ENCODE measurements at places on chromosomes 16 and 17.

GRCh38 chr16:86765389-86766026 lies 187.2 kb downstream of the FOXL1 start:
- H3K4me1 ChIP-seq = no peaks in the 10 kb centered on the region
- DNase-seq = no peak
- no peak overlapping the region for H3K27ac ChIP-seq

DNA sequence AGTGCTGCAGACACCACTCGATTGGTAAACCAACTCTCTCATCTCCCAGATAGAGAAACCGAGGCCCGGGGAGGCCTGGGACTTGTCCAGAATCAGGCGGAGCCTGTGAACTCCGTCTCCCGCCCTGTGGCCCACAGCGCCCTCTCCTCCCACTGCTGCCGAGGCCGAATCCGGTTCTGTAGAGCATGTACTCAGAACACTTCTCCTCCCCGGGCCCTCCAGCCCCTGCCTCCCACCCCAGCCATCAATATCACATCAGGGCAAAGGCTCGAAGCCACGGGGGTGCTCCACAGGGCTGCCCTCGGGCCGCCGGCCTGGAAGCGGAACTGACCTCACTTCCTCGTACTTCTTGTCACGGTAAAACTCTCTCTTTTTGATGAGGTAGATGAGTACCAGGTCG lies 13.0 kb downstream of the EMC6 start:
- H3K27me3 ChIP-seq = no peaks in the 10 kb centered on the region
- H3K36me3 ChIP-seq = peaks cover 10% of the 10 kb centered on the region
- H3K4me3 ChIP-seq = no peak overlapping the region
- DNase-seq = no peak
- peaks cover 27% of the 10 kb centered on the region for H3K4me1 ChIP-seq
- peak overlapping the region; percentile 49 for H3K27ac ChIP-seq

DNA sequence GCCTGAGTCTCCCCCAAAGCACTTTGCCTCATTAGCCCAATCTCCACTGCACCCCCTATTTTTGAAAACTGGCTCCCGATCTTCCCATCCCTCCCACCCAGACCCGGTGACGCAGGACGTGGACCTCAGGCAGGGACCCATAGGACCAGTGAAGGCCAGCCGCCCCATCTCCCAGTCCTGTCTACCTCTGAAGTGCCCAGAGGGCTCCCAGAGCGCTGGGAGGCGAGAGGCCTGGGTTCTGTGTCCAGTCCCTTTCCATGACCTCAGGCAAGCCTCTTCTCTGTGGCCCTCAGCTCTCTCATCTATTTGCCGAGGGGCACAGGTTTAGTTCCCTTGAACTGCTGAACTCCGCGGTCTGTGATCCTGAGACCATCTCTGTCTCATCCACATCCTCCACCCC lies 714 bp downstream of the TNS4 start:
- H3K27me3 ChIP-seq = peaks cover 14% of the 10 kb centered on the region
- DNase-seq = no peak
- H3K36me3 ChIP-seq = no peaks in the 10 kb centered on the region
- peaks cover 2% of the 10 kb centered on the region for H3K4me1 ChIP-seq
- no peak overlapping the region for H3K4me3 ChIP-seq

GRCh38 chr17:7281953-7282751 lies 634 bp downstream of the SLC2A4 start:
- no peaks in the 10 kb centered on the region for H3K36me3 ChIP-seq
- H3K4me3 ChIP-seq = peak overlapping the region; percentile 56
- no peak for DNase-seq
- no peak overlapping the region for H3K27ac ChIP-seq
- H3K4me1 ChIP-seq = peaks cover 24% of the 10 kb centered on the region
- H3K27me3 ChIP-seq = peaks cover 35% of the 10 kb centered on the region

- no peak overlapping the region for H3K4me3 ChIP-seq
- DNase-seq = no peak
- no peaks in the 10 kb centered on the region for H3K27me3 ChIP-seq
- peaks cover 37% of the 10 kb centered on the region for H3K4me1 ChIP-seq
- H3K27ac ChIP-seq = no peak overlapping the region
- peaks cover 16% of the 10 kb centered on the region for H3K36me3 ChIP-seq
Observed at GRCh38 chr17:82231312-82231561, 2.4 kb downstream of the SLC16A3 start.

- H3K27me3 ChIP-seq = no peaks in the 10 kb centered on the region
- DNase-seq = no peak
- H3K4me1 ChIP-seq = peaks cover 35% of the 10 kb centered on the region
- H3K27ac ChIP-seq = no peak overlapping the region
- H3K4me3 ChIP-seq = no peak overlapping the region
- H3K36me3 ChIP-seq = peaks cover 32% of the 10 kb centered on the region
Observed at GRCh38 chr17:21218831-21219380, 4.9 kb upstream of the TMEM11 start.

- H3K4me1 ChIP-seq = peaks cover 91% of the 10 kb centered on the region
- peak overlapping the region; percentile 97 for H3K27ac ChIP-seq
- no peak for DNase-seq
- peaks cover 61% of the 10 kb centered on the region for H3K36me3 ChIP-seq
- H3K27me3 ChIP-seq = no peaks in the 10 kb centered on the region
Observed at GRCh38 chr17:78737332-78737731, 44.7 kb downstream of the CYTH1 start.

- no peak overlapping the region for H3K27ac ChIP-seq
- H3K4me1 ChIP-seq = no peaks in the 10 kb centered on the region
- peaks cover 57% of the 10 kb centered on the region for H3K36me3 ChIP-seq
Observed at GRCh38 chr17:12127667-12128066, 107.0 kb downstream of the MAP2K4 start.

DNA sequence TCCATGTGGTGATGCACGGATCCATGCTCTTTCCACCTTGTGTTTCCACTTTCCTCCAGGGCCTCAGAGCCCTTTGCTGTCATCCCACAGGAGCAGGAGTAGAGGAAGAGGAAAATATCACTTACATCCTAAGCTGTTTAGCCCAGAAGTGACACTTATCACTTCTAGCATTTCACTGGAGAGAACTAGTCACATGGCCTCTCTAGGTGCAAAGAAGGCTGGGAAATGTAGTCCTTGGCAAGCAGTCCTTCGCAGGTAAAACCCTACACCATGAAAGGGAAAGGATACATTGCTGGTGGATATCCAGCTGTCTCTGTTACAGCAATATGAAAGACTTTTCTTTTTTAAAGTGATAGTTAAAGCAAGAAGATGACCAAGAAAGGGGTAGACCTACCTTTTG lies 185.9 kb downstream of the RGS9 start:
- no peak for DNase-seq
- no peak overlapping the region for H3K27ac ChIP-seq
- H3K4me1 ChIP-seq = no peaks in the 10 kb centered on the region
- no peaks in the 10 kb centered on the region for H3K36me3 ChIP-seq

DNA sequence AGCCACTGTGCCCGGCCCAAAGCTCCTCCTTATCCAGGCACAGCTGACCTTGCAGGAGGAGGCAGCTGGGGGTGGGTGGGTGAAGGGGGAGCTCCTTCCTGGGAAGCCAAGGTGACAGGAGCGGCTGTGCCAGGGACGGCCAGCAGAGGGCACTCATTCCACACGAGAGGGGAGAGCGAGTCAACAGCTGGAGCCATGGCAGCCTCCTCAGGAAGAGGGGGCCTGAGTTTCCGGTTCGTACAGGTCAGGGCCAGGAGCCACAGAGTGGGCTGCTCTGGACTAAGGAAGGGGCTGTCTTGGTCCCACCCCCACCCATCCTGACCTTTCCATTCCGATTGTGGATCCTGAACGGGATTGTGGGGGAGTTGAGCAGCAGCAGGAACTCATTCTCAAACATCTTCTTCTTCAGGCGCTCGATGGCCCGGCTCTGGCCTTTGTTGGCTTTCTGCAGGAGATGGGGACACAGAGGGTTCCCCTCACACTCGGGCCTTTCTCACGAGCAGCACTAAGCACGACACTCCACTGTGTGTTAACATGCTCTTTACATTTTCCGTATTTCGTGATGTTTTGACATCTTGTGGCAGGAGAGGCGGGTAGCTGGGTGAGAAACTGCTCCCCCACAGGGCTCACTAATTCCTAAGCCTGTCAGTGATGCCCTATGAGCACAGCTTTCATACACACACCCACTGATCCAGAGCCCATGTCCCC lies 61.6 kb downstream of the TIMM22 start:
- H3K36me3 ChIP-seq = peaks cover 55% of the 10 kb centered on the region
- H3K4me3 ChIP-seq = no peak overlapping the region
- peak; percentile 74 for DNase-seq
- peaks cover 14% of the 10 kb centered on the region for H3K4me1 ChIP-seq
- no peak overlapping the region for H3K27ac ChIP-seq
- no peaks in the 10 kb centered on the region for H3K27me3 ChIP-seq

DNA sequence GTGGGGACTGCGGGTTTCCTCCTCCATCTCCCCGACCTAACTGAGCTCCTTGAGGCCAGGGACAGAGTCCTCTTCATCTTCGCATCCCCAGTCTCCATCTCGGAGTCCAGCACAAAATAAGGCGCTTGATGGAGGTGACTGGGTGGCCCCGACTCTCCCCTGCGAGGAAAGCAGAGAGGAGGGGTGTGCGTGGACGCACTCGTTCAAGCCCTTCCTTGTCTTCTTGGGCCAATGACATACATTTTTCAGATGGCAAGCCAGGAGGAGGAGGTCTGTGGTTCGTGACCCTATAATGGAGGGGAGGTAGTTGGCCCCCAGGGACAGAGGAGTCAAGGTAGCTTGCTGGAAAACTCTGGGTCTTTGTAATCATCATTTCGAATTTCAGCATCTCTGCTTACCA lies 17.2 kb downstream of the CRISPLD2 start:
- H3K4me3 ChIP-seq = no peak overlapping the region
- no peak overlapping the region for H3K27ac ChIP-seq
- peaks cover 17% of the 10 kb centered on the region for H3K27me3 ChIP-seq

DNA sequence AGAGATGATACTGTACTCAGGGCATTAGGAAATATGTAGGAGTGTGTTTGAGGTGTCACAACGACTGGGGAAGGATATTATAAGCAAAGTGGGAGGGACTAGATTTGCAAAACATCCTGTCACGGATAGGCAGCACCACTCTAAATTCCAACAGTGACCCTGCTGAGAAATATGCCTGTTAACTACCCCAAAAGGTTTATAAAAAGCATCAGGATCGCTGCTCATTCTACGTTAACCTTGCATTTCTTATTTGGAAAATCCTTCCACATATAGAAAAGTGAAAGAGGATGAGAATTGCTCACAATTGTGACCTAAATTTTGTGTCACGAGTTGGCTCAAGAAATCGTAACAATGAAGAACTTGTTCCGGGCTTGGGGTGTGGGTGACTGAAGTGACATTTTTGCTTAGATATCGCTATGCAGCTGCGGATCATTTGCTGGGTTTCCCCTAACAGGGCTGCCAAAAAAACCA lies 51.6 kb downstream of the N4BP1 start:
- H3K36me3 ChIP-seq = peaks cover 69% of the 10 kb centered on the region
- peak overlapping the region; percentile 5 for H3K4me3 ChIP-seq
- no peak for DNase-seq
- H3K4me1 ChIP-seq = peaks cover 78% of the 10 kb centered on the region
- peak overlapping the region; percentile 69 for H3K27ac ChIP-seq

GRCh38 chr17:79721993-79722671 lies 8.6 kb upstream of the ENPP7 start:
- no peak overlapping the region for H3K4me3 ChIP-seq
- no peaks in the 10 kb centered on the region for H3K27me3 ChIP-seq
- H3K4me1 ChIP-seq = no peaks in the 10 kb centered on the region
- H3K36me3 ChIP-seq = no peaks in the 10 kb centered on the region
- DNase-seq = no peak
- no peak overlapping the region for H3K27ac ChIP-seq

GRCh38 chr17:74404218-74404617 lies 27.7 kb upstream of the GPRC5C start:
- no peaks in the 10 kb centered on the region for H3K36me3 ChIP-seq
- no peak overlapping the region for H3K27ac ChIP-seq
- no peak overlapping the region for H3K4me3 ChIP-seq

Data from activated CD4-positive, alpha-beta memory T cell treated with anti-CD3 and anti-CD28 coated beads, Interleukin-2, amount 10 ng/mL, durations not matched to agents 7 days and 5 days (primary cell).